ENCODE measurements at places on chromosomes 16 and 17. TPM values are rescaled to one million over a fixed set of nuclear protein-coding genes. Genes with fewer than 3 reads are reported as not detected.

Gene HID1
- 34.8 TPM for total RNA-seq

Gene RAP1GAP2
- total RNA-seq, result 5.5 TPM

Gene SPNS2
- 32.1 TPM for total RNA-seq

Gene TMEM100
- total RNA-seq, result 74.7 TPM

Gene GPRC5C
- total RNA-seq, result 77.5 TPM

Gene TPSB2
- total RNA-seq, result 154 TPM

Measured in lung (tissue), 17 donors.